ENCODE measurements at places on chromosomes 3 and 15. TPM values are rescaled to one million over a fixed set of nuclear protein-coding genes. Genes with fewer than 3 reads are reported as not detected.

The FEZF2 gene
- total RNA-seq = not detected

DNA sequence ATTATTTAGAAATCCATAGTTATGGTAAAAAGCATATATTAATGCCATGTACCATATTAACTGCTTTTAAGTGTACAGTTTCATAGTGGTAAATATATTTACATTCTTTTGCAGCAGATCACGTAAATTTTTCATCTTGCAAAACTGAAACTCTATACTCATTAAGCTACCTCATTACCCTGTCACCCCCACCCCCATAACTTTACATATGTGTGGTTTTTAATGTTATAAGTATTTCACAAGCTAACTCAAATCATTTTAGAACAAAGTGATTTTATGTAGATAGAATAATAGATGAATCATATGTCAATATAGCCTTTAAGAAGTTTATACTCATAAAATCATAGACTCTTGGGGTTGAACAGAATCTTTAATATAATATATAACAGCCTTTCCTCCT, 7.1 kb upstream of the TP63 start:
- H3K4me3 ChIP-seq = no peak overlapping the region
- no peaks in the 10 kb centered on the region for H3K27me3 ChIP-seq
- no peaks in the 10 kb centered on the region for H3K4me1 ChIP-seq
- no peak overlapping the region for H3K27ac ChIP-seq
- no peaks in the 10 kb centered on the region for H3K36me3 ChIP-seq

- DNase-seq = no peak
- no peaks in the 10 kb centered on the region for H3K4me1 ChIP-seq
- no peaks in the 10 kb centered on the region for H3K27me3 ChIP-seq
- H3K36me3 ChIP-seq = no peaks in the 10 kb centered on the region
Observed at GRCh38 chr3:188390775-188391443, 237.0 kb downstream of the LPP start.

DNA sequence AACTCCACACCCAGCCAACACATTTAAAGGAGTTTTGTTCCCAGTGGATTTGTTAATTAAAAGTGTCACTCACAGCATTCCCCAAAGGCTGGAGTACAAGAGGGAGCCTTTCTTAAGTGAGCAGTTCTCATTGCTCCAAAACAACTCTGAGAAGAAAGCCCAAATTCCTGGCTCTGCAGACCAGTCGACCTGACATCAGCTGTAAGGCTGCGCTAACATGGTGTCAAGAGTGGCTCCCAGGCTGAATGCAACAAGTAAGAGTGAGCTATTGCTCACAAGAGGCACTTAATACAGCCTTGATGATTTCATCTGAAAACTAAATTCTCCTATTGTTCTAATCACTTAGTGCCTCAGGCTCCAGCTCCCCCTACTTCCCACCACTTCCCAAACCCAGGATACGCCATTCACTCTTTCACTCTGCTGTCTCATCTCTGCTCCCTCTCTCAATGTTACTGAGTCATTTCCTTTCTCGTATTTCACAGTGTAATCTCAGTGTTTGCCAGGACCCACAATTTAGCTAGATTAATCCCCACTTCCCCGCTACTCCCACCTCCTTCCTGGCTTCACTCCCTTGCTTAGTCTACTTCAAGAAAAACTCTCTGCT, 81.8 kb downstream of the WWTR1 start:
- peaks cover 77% of the 10 kb centered on the region for H3K4me1 ChIP-seq
- H3K4me3 ChIP-seq = peak overlapping the region; percentile 26
- peak; percentile 97 for DNase-seq
- H3K27ac ChIP-seq = peak overlapping the region; percentile 96

DNA sequence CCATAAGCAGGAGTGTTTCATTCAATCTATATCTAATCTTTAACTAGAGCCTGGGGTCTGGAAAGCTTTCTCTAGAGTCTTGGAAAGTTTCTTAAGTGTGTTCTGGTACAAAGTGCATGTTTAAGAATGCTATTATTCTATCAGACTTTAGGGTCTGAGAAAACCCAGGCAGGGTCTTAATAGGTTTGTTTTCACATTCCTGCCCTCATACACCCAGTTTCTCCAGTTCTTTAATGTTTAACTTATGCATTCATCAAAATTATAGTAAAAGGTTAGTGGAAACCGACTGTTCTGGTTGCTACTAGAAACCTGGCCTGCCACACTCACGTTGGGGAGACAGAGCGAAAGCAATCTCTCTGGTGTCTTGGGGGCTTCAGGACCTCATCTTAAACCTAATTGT, 102.9 kb upstream of the WDR72 start:
- DNase-seq = no peak
- no peak overlapping the region for H3K4me3 ChIP-seq
- no peaks in the 10 kb centered on the region for H3K36me3 ChIP-seq

- DNase-seq = no peak
- H3K27me3 ChIP-seq = peaks cover 6% of the 10 kb centered on the region
- H3K36me3 ChIP-seq = no peaks in the 10 kb centered on the region
- no peak overlapping the region for H3K27ac ChIP-seq
- no peaks in the 10 kb centered on the region for H3K4me1 ChIP-seq
Observed at GRCh38 chr15:52876991-52877663, 87.0 kb upstream of the ONECUT1 start.

GRCh38 chr3:195007766-195008165, 263.2 kb downstream of the XXYLT1 start:
- H3K27ac ChIP-seq = no peak overlapping the region
- H3K27me3 ChIP-seq = no peaks in the 10 kb centered on the region
- H3K4me3 ChIP-seq = no peak overlapping the region
- DNase-seq = no peak
